AG04449 (cell line): ENCODE measurements at places on chromosomes 5 and 9.

- DNase-seq, result no peak
Measured at GRCh38 chr9:120983259-120983837, 56.8 kb upstream of the TRAF1 start.

DNA sequence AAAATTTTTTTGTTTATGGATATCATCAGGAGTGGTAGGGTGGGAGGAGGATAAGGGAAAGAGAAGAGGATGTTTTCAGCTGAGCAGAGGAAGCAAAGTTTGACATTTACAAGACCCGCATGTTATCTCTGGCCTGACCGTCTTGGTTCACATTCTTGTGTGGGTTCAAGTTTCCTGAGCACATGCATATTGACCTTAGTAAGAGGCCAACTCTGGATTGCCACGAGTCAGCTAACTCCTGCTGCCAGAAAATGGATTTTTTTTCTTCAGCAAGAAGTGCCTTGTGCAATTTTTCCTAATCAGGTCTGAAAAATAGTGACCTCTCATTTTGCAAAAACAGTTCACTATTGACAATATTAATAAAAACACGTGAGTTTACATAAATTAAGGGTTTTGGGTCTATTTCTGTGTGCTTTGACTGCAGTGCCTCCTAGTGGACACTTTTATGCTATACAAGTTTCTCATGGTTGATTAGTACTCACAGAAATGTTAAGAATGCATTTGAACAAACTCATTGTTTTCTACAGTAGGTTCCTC is 27.1 kb upstream of the BASP1 start:
- DNase-seq, result no peak

- no peak for DNase-seq
Measured at GRCh38 chr5:134143431-134143830, 28.9 kb downstream of the TCF7 start.

DNA sequence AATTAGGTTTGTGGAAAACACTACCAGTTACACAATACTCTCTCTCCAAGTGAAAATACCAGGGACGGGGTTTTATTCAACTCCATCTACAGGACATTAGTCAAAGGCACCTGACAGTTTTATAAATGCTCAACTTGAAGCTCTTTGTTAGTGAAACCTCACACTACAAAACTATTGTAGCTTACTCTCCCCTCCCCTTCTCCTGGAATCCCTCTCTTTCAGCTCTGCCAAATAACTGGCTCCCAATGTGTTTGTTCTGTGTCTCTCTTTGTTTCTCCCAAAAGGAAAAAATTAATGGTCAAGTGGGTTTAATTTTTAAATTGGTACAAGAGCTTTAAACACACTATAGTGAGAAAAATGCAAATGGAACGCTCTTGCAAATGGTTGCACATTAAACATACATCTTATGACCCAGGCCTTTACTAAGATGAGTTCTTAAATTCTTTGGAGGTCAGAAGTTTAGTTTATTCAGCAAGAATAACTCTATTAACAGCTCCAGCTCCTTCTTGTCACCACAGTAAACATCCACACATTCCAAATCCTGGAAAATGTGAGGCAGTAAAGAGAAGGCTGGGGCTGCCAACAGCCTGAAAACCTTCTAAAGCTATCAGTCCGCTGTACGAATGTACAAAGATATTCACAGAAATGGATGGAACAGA is 48.4 kb downstream of the ZNF608 start:
- no peak for DNase-seq

GRCh38 chr5:142600611-142601358 is 85.1 kb downstream of the FGF1 start:
- DNase-seq, result no peak

DNA sequence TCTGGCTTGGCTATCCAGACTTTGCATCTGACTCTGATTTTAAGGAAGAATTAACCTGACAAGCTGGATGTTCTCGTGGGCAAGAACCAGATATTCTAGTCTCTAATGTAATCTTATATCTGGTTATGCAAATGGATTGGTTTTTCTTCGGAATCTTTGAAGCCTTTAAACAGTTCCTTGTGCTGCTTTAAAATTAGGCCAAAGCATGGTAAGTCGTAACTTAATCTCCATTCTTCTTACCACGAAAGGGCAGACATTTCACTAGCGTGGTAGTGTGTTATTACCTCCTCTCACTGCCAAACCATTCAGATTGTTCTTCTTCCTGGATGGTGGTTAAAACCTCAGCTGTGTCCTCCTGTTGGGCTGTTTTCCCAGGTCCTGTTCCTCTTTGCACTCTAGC is 34.1 kb upstream of the TTC23L start:
- no peak for DNase-seq

DNA sequence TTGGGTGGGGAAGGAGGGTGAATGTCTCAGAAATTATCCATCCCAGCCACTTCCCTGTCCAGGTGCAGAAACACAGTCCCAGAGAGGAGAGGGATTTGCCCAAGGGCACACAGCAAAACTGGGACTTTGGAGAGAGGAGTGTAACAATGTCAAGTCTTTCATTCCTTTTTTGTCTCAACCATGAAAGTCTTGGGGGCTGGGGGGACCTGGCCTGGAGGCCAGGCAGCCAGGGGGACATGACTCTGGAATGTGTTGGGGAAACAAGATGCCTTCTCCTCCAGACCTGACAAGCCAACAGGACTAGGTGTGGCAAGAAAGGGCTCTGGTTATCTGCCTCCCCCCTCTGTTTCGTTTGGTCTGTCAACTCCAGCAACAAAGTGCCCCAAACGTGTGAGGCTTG is 13.9 kb upstream of the HAND1 start:
- no peak for DNase-seq

- no peak for DNase-seq
Measured at GRCh38 chr5:170141636-170142035, 35.9 kb downstream of the FOXI1 start.

GRCh38 chr5:96079962-96080361 is 118.3 kb upstream of the ELL2 start:
- DNase-seq, result no peak

- no peak for DNase-seq
Measured at GRCh38 chr9:14482856-14483255, 168.9 kb upstream of the NFIB start.

DNA sequence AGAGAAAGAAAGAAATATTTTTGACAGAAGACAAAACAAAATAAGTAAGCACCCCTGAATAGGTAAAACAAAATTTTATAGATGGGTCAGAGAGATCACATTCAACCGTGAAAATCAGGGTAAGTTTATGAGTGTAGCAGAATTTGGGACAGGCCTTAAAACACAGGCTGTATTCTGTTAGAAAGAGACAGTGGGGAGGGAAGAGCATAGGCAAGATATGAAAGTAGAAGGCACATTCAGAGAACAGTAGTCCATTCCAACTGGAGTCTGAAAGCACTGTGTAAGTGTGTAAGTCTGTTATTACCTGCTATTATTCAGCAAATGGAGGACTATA is 38.6 kb downstream of the MRPS27 start:
- no peak for DNase-seq

DNA sequence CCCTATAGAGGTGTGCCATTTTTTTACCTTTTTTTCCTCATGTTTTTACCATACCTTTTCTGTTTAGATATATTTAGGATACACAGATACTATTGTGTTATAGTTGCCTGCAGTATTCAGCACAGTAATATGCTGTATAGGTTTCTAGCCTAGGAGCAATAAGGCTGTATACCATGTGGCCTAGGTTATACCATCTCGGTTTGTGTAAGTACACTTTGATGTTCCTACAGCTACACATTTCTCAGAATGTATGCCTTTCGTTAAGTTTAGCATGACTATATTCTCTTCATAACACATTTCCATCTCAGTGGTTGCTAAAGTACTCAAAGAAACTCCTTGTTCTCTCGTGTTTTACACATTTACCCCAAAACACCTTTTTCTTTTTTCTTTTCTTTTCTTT is 23.0 kb downstream of the UBE2D2 start:
- no peak for DNase-seq

GRCh38 chr9:25716220-25716872 is 38.1 kb upstream of the TUSC1 start:
- peak; percentile 12 for DNase-seq

DNA sequence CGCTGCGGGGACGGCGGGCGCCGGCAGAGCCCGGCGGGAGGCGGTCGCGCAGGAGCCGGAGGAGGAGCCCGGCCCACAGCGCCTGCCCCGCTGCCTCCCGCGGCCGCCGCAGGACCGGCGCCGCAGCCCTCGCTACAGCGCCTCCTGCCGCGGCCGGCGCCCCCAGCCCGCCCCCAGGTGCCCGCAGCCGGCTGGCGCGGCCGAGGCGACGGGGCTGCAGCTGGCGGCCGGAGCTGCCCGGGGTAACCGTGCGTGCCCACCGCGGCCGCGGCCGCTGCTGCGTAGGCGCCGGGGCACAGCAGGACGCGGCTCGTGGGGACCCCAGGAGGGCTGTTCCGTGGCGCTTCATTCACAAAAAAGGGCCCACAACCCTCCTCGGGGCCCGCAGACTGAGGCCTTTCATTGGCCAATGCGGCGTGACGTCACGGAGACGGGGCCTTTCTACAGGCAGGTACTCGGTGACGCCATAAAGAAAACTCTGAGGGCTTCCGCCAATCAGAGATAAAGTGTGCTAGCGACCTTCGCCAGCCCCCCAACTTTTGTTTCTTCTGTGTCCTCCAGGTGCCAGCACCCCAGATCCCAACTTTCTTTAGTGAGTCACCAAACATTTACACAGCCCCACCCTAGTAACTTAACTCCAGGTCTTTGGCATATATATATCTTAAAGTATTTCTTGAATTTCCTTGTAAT is at the start of gene CDC14B:
Gene CDC14B, minus strand, starts transcription at position 353 of the 690 bp plus-strand sequence. CDS start 465 bp downstream, outside the sequence.
- peak; percentile 28 for DNase-seq

GRCh38 chr9:97769208-97769607 is 72.1 kb upstream of the XPA start:
- no peak for DNase-seq

DNA sequence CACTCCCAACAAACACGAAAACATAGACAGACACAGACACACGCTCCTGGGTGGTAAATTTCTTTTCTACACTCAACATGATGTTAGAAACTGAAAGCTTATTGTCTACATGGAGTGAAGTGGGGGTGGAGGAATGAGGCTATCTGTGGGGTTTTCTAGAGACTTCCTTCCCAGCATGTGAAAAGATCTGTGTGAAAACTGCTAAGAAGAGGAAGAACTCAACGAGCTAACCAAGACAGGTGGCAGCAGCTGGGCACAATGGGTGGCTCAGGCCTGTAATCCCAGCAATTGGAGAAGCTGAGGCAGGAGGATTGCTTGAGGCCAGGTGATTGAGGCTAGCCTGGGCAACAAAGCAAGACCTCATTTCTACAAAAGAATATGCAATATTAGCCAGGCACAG is 7.6 kb downstream of the FYB1 start:
- no peak for DNase-seq

- no peak for DNase-seq
Measured at GRCh38 chr5:144203750-144204596, 33.3 kb downstream of the KCTD16 start.

- DNase-seq, result no peak
Measured at GRCh38 chr5:14830210-14831005, 41.2 kb downstream of the ANKH start.

- no peak for DNase-seq
Measured at GRCh38 chr5:79924936-79925893, 65.8 kb downstream of the MTX3 start.

GRCh38 chr5:66306844-66307315 is 162.8 kb downstream of the SREK1 start:
- no peak for DNase-seq

- no peak for DNase-seq
Measured at GRCh38 chr9:38146844-38147243, 77.8 kb upstream of the SHB start.

DNA sequence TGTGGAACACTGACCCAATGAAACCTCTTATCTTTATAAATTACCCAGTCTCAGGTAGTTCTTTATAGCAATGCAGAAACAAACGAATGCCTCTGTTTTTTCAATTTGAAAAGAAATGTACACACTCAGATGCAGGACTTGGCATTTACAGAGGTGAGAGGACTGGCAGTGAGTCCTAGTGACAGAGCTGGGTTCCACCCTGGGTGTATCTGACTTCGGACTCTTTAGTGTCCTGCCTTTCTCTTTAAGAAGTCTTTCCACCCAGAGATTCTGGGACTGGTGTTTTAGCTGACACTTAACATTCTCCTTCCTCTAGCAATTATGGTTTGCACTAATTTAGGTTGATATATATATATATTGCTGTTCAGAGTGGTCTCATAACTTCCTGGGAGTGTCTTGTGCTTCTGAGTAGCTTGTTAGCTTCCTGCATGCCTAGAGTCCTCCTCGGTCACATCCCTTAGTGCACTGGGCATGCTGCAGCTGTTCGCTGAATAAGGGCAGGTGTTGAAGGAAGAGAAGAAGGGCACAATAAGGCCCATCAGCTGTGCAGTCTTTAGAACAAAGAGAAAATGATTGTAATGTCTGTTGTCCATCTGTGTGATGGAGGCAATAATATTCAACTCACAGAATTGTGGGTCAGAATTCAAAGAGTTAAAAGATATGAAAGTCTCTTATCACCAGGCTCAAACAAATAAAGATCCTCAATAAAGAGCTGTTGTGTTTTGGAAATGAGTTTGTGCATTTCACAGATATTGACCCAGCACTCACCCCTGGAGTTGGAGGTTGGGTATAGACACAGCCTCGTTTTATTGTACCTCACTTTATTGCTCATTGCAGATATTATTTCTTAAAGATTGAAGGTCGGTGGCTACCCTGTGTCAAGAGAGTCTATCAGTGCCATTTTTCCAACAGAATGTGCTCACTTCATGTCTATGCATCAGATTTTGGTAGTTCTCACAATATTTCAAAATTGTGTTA is 187.1 kb downstream of the TRIM32 start:
- no peak for DNase-seq

GRCh38 chr9:129981180-129981907 is 61.6 kb downstream of the FNBP1 start:
- no peak for DNase-seq

DNA sequence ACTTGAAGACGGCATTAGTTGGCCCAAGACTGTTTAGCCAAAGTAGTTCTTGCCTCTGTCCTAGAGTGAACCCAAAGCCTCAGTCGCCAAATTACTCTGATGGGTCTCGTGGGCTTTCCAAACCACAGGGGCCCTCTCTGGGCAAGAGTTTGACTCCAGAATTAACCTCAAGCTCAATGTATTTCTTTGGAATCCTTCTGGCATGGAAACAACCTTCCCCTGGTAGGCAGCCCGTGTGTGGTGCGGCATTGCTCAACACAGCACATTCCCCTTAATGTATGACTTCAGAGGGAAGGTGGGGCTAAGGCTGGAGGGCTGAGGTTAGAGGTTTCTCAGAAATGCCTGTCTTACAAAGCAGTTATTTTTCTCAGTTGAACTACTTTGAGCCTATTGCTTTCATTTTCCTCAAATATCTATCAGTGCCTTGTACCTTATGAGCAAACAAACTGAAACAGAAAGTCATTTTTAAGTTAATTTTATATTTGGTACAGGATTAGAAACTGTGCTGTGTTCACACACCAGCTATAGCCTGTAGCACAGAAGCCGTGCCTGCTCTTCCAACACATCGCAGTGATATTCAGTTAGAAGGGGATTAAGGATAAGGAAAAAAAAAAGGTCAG is 123.9 kb upstream of the HAPLN1 start:
- peak; percentile 86 for DNase-seq

- DNase-seq, result no peak
Measured at GRCh38 chr9:110124439-110124838, 83.5 kb downstream of the C9orf152 start.

GRCh38 chr5:64952951-64953673 is 184.4 kb downstream of the CWC27 start:
- DNase-seq, result no peak

GRCh38 chr9:3401221-3401954 is 124.4 kb downstream of the RFX3 start:
- no peak for DNase-seq
